ENCODE measurements at places on chromosomes 5 and 9.
A peak's percentile ranks its signal among the peaks of the same experiment; 100 is the strongest.

GRCh38 chr9:90950600-90950999 is 149.0 kb downstream of the SYK start:
- no peak for DNase-seq

DNA sequence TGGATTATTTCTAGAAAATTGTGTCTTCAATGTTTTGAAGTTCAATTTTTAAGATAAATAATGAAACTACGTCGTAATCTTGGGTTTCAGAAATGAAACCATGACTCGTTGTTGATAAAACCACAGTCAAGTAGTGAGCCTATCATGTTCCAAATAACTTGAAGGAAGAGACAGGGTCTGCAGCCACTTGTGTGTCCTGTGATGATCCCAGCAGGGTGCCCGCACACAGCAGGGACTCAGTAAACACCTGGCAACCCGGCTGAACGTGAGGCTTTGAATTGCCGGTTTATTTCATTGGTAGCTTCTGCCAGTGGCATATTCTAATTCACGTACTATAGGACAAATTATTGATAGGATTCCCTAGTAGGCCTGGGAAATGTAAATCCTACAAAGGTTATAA is 679.6 kb downstream of the IRX1 start:
- no peak for DNase-seq

DNA sequence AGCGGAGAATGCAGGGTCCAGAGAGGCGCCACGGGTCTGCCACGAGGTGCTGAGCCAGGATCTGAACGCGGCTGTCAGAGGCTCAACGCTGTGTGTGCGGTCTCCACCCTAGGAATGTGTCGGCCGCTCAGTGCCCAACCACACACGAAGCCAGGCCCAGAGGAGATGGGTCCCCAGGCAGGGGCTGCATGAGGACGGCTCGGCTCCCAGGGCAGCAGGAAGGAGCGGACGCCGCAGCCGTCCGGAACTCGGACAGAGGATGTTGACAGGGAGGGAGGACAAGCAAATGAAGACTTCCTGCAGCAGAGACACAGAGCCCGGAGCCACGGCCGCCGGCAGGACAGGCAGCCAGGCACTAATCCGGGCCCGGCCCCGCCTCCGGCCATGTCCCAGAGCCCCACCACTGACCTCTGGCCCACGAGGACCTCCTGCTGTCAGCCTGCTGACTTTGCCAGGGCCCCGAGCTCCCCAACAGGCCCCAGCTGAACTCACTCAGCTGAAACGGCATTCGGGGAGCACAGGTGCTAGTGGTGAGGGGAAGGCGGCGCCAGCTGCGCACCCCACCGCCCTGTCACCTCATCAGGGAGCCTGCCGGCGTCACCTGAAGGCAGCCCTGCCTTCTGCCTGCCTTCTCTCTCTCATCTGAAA is 12.7 kb downstream of the VAV2 start:
- no peak for DNase-seq

DNA sequence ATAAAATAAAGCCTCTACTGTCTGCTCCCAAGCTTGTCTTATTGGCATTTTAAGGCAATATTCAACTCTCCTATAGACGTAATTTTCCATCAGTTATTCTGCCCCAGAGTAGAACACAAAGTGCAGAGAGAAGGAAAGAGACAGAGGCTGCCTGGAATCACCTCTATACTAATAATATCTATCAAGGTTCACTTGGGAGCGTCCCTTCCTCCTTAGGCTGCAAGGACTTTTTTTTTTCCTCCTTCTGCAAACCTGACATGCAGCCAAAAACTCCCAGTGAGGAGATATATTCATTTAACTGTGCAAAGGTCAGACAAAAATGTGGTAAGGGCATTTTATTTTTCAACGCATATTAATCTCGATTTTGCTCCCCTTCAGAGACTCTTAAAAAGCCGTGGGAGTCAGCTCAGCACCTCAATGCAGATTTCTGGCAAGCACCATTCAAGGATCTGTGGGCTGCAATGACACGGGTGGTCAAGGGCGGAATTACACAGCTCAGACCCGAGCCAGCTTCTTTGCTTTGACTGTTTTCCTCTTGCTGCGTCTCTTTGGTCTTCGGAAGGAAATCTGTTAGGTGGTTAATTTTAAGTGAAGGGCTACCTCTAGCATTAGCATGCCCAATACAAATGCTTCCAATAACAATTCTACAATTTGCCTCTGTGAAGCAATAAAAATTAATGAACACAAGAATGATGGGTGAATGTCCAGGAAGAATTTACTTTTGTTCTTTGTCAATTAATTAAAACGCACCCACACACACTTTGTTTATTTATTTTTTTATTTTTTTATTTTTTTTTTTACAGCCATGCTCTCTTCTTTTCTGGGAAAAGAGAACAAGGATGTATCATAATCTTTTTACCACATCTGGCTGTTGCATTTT is 587.7 kb upstream of the GRAMD2B start:
- DNase-seq = no peak

DNA sequence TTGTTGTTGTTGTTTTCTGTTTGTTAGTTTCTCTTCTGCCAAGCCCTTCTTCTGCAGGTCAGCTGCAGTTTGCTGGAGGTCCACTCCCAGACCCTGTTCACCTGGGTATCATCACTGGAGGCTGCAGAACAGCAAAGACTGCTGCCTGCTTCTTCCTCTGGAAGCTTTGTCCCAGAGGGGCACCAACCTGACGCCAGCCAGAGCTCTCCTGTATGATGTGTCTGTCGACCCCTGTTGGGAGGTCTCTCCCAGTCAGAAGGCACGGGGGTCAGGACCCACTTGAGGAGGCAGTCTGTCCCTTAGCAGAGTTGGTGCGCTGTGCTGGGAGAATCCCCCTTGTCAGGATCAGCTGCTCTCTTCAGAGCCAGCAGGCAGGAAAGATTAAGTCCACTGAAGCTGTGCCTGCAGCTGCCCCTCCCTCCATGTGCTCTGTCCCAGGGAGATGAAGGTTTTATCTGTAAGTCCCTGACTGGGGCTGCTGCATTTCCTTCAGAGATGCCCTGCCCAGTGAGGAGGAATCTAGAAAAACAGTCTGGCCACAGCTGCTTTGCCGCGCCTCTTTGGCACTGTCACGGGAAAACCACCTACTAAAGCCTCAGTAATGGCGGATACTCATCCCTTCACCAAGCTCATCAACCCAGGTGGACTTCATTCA is 299.2 kb downstream of the EDIL3 start:
- DNase-seq = no peak

GRCh38 chr5:31459594-31459993 is 72.3 kb downstream of the DROSHA start:
- DNase-seq = no peak

DNA sequence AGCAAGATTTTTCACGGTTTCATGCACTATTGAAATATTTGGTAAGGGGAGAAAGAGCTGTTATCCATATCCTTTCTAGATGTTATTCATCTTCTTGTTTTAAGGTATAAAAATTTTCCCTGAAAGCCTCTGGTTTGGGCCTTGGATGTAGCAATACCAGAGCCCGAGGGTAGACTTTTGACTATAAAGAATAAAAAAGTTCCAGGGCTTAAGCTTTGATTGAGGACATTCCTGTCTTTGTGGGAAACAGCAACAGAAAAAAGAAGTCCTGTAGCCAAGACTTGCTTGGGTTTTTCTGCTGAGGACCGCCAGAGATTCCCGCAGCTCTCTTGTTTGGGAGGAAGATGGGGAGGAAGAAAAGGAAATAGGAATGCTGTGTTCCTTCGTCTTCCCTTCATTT is 440.0 kb upstream of the WWC1 start:
- no peak for DNase-seq

DNA sequence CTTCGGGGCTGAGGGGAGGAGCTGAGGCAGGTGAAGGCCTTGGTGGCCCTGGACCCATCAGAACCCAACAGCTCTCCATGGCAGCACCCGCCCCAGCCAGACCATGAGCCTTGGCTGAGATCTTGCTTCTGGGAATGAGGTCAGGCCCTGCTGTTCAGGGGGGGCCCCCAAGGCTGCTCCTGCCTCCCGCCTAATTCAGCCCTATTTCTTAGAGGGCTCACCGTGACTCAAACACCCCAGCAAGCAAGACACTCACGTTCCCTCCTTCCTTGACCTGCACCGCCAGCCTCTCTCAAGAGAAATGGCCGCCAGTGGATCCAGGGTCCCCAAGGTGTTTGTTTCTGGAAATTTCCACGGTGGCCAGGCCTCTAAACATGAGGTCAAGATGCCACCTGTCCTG is 61.4 kb upstream of the PPP1R26 start:
- no peak for DNase-seq

DNA sequence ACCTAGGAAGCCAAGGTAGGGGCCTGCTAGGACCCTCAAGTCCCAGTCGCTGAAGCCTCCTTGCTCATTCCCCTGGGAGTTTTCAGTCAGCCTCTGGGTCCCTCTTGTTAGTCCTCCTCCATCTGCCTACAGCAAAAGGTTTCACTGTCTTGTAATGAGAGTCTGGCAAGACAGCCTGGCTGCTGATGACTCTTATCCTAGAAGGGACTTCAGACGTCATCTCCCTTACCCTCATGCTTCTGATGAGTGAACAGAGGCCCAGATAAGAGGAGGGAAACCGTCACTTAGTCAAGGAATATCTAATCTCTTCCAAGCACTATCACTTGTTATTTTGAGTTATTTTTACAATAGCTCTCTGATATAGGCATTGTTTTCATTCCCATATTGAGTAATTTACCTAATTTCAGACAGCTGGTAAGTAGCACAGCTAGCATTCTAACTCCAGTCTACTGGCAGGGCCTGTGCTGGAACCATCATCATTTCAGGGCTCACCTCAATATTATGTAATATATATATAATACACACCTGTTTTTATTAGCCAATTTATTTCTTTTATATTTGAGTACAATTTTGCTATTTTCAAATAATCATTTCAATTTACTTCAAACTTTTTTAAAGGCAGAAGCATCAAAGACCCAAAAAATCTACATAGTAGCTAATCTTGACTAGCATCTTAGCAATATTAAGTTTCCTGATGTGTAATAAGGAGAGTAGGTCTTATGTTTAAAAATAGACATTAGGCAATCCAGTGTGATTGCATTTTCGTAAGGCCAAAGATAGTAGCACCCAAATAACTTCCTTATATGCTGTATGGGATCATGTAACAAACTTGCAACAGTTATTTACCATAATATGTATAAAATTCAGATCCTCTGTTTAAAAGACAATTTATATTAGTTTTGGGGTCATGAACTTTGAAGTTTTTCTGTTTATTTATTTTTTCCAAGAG is 7.9 kb downstream of the CMYA5 start:
- DNase-seq = peak; percentile 20

GRCh38 chr5:91408710-91409109 is 25.6 kb upstream of the ARRDC3 start:
- no peak for DNase-seq

GRCh38 chr9:130209422-130209821 is 37.2 kb downstream of the NCS1 start:
- DNase-seq = no peak

- DNase-seq = no peak
Observed at GRCh38 chr9:122228568-122229484, at the start of gene LHX6. LHX6 (minus strand) TSS chr9:122228957; CDS start chr9:122228740, 217 bp downstream.

- peak; percentile 74 for DNase-seq
Observed at GRCh38 chr5:172868924-172869591, 35.0 kb downstream of the ERGIC1 start.

DNA sequence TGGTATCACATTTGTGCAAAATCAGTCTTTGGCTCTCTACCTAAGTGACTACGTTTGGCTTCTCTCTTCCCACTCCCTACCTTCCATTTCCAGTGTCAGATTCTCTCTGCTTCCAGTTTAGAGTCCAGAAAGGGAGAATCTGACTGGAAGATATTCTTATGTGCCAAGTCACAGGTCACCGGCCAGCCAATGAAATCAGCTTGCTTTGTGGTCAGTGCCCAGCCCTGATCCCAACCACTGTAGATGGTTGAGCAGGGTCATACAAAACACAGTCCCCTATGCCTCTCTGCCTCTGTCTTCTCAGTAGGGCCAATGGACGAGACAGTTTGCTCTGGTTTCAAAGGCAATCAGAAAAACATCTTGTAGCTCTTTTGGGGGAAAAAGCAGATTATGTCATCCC is 15.6 kb upstream of the EPB41L4B start:
- no peak for DNase-seq

- peak; percentile 29 for DNase-seq
Observed at GRCh38 chr5:94174748-94175411, 433.5 kb upstream of the POU5F2 start.

DNA sequence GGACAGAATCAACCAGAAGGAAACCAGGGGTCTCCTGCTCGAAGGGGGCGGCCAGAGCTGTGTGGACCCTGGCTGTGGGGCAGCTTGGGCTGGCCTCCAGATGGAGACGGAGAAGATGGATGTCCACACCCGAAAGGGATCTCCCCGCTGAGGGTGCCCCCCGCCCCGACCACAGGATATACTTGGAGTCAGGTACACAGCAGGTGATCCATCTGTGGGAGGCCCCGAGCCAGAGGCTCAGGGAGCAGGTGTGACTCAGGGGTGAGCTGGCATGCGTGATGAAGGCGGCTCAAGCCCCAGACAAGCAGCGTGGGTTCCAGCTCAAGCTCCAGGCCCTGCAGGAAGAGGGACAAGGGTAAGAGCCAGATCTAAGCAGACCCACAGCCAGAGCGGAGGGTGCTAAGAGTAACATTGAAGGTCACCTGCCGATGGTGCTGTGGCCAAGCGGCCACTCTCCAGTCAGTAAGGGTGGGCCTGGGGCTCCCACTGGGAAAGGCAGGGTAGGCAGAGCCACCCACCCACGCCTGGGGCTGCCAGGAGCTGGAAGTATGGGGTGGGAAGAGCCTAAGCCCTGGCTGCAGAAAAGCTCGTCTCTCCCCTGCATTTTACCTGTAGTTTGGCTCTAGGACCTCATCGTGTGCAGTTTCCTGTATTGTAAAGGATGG is 30.6 kb upstream of the MVB12B start:
- no peak for DNase-seq

GRCh38 chr5:98769959-98770208 is 3.6 kb upstream of the RGMB start:
- DNase-seq = no peak

DNA sequence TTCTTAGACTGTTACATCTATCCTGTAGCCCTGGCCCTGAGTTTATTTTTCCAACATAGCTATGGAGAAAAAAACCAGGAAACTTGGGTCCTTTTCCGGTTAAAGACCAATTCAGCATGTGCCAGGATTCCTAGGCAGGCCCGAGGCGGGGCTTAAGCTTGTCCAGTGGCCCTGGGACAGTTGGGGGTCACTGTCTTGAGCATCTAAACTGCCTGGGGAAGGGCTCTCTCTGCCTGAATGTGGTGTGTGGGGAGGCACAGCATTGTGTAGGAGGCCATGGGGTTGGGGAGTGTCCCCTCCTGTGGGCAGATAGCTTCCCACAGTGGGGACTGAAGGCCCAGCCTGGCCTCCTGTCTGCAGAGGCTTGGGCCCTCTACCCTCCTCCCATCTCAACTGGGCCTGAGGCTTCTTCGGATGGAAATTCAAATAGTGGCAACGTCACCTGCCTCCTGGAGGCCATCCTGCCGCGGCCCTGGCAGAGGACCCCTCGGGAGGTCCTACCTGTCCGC is 88.8 kb downstream of the PHF2 start:
- DNase-seq = no peak

- no peak for DNase-seq
Observed at GRCh38 chr5:7686794-7687193, 164.1 kb downstream of the CFAP90 start.

DNA sequence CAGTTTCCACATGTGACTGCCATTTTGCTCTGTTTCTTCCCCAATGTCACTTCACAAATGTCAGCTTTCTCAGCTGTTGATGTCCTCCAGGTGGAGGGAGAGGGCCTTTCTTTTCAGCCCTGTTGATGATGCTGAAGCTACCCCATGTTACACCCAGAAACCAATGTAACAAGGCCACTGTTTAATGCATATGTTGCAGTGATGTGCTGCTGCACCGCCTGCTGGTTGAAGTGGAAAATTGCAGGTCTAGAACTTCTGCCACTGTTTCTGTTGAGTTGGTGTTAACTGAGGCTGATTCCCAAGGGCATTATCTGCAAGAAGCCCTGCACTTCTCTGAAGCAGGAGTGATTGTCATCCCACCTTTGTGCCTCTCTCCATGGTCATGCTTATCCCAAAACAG is 428.4 kb downstream of the KDM4C start:
- no peak for DNase-seq
